Left colon (tissue), 2 donors: ENCODE measurements at places on chromosomes 5 and 9. TPM values are rescaled to one million over a fixed set of nuclear protein-coding genes. Genes with fewer than 3 reads are reported as not detected.

DNA sequence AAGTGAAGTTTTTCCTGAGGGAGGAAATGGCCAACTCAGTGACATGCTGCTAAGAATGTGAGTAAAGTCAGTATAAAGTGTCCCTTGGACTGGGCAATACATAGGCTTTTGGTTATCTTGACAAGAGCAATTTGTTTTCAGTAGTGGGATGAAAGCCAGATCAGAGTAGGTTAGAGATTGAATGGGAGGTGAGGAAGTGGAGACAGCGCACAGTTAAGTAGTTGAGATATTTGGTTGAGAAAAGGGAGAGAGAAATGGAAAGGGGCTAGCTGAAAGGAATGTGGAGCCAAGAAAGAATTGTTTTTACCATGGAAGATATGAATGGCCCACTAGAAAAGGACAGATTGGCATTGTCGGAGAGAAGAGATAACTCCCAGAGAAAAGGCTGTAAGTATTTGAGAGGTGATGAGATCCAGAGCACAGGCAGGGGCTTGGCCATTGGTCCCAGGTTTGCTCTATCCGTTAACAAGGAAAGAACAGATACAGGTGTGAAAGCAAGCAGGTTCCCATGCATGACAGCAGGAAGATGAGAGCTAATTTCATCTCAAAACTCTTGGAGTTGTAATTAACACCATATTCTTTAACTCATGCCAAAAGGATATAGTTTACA is 392.0 kb downstream of the NR2F1-AS1 start:
- DNase-seq = no peak

Gene CXXC5
- total RNA-seq = 28.2 TPM

- DNase-seq = no peak
These were observed 166.6 kb downstream of the AP3B1 start for GRCh38 chr5:78127875-78128274.

GRCh38 chr5:157431544-157432200 is 28.3 kb upstream of the NIPAL4 start:
- DNase-seq = no peak

DNA sequence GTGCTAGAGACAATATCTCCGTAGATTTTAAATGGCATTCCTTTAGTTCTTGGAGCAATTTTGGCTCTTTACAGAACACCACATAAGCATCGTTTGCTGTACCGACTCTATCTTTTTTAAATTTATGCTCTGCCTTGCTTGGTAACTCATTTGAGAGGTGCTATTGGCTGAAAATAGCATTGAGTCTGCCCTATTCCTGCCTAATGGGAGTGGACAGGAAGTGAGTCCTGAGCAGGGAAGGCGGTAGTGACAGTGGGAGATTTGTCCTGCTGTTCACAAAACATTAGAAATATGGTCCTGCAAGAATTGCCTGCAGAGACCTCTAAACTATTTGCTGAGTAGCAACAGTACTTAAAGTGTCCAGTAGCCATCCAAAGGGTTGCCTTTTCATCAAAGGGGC is 115.2 kb upstream of the IFNE start:
- no peak for DNase-seq

Gene IQGAP2
- 123 TPM for total RNA-seq

Gene GABRG2
- total RNA-seq = 0.92 TPM

DNA sequence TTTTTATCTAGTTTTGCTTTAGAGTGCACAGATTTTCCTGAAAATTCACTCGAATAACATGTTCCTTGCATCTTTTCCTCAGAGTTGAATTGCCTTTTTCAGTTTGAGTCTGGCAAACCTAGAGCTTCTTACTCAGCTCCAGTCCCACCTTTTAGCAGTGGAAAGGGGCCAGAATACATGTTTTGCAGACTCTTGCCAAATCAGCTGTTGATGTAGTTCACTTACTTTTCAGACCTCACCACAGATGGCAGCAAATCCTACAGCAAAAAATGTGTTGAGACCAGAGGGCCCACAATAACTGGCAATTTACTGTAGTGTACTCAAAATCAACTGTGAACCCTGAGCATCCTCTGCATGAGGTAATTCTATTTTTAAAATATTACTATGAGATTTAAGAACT is 545.2 kb upstream of the ACO1 start:
- DNase-seq = no peak

- DNase-seq = no peak
These were observed 325.0 kb upstream of the MSX2 start for GRCh38 chr5:174399411-174399810.

DNA sequence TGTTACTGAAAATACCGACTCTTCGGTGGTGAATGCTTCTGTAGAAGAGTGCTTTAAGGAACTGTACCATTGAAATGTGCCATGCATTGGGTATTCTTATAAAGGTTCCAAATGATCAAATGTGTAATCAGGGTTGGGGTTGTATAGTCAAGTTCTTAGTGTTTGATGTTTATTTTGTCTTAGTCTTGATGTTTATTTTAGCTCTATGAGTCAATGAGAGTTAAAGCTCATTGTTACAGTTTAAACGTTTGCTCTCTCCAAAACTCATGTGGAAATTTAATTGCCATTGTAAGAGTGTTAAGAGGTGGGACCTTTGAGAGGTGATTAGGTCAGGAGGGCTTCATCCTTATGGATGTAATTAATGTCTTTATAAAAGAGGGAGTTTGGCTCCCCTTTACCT is 153.0 kb downstream of the FER start:
- DNase-seq = no peak
